ENCODE measurements at places on chromosomes 6 and 20.
A peak's percentile ranks its signal among the peaks of the same experiment; 100 is the strongest.

GRCh38 chr6:33837971-33838665 lies 34.3 kb upstream of the MLN start:
- DNase-seq, result no peak

DNA sequence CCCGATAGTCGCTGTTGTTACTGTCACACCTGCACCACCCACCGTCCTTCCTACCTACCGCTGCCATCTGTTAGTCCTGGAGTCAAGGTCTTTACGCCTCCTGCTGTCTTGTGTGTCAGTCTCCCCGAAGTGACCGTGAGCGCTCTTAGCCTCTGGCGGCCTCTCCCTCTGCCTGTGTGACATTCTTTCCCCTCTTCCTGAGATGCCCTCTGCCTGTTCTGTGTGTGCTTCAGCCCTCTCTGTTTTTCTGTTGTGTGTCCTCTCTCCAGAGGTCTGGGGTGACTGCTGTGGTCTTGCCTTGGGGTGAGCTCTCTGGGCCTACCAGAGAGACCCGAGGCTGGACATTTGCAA lies 54.9 kb downstream of the TCP11 start:
- DNase-seq, result no peak

DNA sequence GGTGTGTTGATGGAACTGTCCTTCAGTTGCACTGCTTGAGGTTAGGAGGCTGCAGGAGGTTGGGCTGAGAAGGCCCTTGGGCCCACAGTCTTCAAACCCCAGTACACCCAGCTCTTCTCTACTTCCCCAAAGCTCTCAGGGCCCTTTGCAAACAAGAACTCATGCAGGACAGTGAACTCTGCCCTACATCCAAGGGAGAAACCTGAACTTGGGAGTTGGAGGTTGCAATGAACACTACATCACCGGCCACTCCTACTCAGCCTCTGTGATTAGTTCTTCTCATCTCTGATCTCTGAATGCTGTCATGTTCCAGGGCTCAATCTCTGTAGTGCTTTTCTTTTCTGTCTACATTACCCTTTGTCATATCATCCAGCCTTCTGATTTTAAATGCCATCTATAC lies 148.5 kb upstream of the PDE7B start:
- DNase-seq, result no peak

GRCh38 chr6:10315034-10315433 lies 99.8 kb downstream of the TFAP2A start:
- no peak for DNase-seq

- DNase-seq, result no peak
Observed at GRCh38 chr6:34836451-34836850, 44.6 kb downstream of the BLTP3A start.

DNA sequence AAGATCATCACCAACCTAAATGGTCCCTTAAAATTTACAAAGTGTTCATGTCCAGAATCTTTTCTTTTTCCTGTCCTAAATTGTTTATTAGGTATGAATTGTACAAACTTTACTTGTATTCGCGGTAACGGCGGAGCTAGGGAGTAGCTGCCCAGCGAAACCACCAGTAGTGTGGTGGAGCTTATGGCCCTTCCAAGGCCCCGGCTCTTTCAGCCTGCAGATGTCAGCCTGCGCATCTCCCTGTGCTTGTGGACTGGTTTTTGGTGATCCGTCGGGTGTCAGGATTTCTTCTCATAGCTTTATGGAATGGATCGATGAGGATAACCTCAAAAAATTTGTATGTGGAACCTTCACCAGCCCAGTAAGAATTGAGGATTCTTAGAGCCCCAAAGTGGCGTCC lies 27.2 kb upstream of the ENPP1 start:
- DNase-seq, result no peak

DNA sequence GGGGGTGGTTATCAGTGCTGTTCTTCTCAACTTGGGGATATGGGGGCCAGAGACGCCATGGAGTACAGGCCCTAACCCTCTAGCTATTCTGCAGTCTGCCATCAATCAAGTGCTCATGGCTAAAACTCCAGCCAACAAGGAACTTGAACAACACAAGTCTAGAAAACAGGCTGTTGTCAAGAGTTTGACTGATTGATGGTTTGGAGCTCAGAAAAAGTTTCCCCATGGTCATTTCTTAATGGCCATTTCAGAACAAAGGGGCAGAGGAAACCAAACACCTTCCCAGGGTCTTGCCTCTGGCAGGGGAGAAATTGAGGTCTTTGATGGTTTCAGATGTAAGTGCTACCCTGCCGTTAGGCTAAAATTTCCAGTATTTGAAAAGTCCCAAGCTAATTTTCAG lies 15.1 kb downstream of the PCK1 start:
- DNase-seq, result no peak

DNA sequence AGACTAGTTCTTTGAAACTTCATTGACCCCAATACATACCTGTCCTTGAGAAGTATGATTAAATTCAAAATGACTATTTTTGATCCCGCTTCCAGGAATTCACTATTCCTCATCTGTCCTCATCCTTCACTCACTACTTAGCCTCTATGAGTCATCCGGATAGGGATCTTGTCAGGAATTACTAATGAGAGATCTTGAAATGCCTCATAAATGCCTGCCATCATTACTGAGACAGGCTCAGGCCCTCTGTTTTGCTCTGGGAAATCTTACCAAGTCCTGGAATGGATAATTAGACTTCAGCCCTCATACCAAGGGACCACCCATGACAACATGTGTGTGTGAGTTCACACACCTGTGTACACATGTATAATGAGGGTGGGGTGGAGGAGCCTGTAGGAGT lies 2.8 kb upstream of the CYP24A1 start:
- DNase-seq, result no peak

DNA sequence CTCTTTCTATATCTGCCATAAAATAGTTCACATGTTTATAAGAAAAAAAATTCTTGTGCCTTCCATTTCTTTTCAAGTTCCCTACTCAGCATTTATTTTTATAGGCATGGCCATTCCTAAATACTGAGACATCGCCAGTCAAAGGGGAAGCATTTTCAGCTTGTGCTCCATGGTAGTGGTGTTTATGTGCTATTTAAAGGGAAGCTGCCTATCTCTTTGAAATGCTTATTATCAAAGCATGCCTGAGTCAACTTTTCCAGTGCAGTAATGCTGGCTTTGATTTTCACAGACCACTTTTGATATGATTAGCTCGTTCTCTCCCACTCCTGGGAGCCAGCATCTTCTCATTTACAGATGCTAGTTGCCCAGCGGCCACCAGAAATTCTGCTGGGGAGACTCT lies 124.1 kb upstream of the RIN2 start:
- no peak for DNase-seq

DNA sequence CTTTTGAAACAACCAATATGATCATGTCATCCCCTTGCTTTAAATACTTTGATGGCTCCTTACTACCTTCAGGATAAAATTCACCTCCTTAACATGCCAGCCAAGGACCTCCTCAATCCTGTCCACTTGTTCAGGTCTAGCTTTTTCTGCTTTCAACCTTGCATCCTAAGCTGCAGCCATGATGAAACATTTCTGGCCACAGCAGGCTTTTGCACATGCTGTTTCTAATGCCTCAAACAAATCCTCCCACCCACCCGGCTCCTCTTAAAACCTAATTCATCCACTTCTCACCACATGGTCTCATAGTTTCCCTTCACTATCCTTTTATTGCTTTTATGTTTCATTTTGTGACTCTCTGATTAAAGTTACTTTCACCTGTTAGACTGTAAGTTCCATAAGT lies 124.6 kb downstream of the MYB start:
- DNase-seq, result no peak

GRCh38 chr6:24951811-24952299 lies 16.1 kb upstream of the RIPOR2 start:
- DNase-seq, result no peak

DNA sequence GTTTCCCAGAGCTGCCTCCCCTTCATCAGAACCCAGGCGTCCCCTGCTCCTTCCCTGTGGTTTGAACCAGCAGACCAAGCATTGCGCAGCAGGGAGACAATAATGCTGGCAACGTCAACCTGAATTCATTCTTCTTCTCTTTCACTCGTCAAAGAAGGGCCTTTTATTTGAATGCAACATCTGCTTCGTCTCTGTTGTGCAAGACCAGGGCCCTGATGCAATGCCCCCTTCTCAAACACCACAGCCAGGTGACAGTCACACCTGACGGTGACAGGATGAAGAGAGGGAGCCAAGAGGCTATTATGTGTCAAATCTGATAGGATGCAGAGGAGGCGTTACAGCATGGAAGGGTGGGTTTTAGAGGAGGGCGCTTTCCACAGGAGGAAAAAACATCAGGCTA lies 8.0 kb downstream of the INSM1 start:
- DNase-seq, result no peak

DNA sequence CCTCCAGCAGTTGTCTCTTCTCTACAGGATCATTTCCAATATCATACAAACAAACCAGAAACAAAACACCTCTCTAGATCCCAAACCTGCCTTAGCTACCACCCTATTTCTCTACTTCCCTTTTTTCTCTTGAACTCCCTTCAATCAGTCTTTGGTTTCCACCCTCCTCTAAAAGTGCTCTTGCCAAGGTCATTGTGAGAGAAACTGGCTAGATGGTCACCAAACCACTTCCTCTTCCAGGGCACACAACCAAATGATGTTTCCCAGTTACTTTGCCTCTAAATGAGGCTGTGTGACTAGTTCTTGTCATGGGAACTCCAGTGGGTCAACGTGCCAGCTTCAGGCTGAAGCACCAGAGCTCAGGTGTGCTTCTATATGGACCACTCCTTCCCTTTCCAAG lies 85.8 kb upstream of the ARMC2 start:
- DNase-seq, result no peak

- no peak for DNase-seq
Observed at GRCh38 chr6:130776287-130776925, 50.8 kb upstream of the SMLR1 start.

DNA sequence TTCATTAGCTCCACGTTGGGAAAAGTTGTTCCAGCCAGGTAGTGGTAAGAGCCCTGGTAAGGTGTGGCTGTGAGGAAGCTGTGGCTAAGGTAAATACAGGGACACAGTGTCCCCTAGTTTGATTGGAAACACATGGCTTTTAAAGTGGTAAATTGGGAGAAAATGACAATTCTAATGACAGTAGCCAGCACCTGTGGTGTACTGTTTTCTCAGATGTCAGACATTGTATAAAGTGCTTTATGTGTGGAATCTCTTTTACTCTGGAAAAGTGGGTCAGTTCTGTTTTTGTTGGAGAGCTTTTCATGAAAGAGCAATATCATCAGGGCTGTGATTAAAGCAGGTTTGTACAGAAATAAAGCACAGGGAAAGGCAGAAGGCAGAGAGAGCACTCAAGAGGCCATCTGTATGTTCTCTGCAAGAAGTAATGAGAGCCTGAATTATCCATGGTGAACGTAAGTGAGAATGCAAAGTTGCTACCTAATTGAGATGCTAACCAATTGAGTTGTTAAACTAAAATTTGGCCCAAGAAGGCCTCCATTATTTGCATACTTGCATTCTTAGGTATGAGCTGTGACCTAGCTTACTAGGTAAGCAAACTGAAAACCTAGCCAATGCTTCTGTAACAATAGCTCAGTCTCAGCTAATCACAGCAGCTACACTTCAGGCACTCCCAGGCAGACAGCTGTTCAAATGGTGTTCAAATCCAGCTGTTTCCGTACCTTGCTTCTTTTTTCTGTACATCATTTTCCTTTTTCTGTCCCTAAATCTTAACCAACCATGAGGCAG lies 28.2 kb downstream of the MRAP2 start:
- DNase-seq, result no peak

DNA sequence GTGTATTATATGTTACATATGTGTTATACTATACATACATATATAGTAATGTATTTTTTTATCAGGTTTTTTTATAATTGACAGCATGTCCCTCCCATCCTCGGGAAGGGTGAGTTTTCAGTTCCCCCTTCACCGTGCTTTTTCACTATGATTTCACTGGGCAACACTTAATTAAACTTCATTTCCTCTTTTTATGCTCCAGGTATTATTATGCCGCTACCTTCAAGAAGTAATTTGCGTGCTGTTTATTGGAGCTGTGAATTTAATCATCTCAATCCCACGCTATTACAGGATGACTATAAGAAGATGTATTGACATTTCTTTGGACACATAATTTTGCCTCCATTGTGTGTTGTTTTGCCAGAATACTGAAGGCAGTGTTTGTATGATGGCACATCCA lies 228.6 kb downstream of the SAMD5 start:
- DNase-seq, result no peak

GRCh38 chr20:23800865-23801264 lies 25.7 kb downstream of the CST2 start:
- DNase-seq, result no peak

- peak; percentile 3 for DNase-seq
Observed at GRCh38 chr20:1150218-1150617, 31.8 kb downstream of the PSMF1 start.

DNA sequence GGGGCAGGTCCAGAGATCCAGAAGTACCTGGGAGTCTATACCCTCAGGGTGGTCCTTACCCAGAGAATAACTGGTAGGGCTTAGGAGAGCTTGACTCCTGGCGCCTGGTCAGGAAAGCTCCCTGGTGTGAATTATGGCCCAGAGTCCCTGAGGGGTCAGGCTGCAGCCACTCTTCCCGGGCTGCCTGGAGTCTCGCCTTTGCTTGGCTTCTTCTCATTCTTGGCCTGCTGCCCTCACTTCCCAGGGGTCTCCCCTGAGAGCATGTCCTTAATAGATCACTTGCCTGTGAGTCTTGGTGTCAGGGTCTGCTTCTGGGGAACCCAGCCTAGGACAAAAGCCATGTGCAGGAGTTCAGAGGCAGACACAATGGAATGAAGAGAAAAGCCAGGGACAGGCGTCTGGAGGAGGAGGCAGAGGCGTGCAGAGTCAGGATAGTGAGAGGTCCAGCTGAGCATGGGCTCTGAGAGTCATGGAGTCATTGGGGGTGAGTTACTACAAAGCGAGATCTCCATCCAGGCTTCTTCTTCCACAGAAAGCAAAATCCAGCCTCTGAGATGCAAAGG lies 212.3 kb downstream of the TFAP2C start:
- no peak for DNase-seq

- no peak for DNase-seq
Observed at GRCh38 chr6:75431379-75431778, 62.2 kb downstream of the FILIP1 start.

DNA sequence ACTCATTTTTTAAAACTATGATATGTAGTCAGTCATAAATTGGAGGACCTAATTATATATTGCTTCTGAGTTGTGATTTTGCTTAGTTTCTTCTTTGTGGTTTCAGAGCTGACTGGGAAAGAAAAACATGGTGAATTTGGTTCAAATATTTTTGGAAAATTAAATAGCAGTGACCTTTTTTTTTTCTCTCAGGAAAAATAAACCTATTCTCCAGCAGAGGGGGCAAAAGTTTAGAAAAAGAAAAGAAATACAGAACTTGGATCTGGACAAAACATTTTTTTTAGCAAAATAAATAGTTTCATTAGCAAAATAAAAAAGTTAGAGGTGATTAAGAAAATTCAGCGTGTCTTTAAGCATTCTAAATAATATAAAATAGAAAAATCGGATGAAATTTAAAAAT lies 10.2 kb downstream of the COL10A1 start:
- no peak for DNase-seq

GRCh38 chr6:160950507-160950906 lies 41.1 kb upstream of the MAP3K4 start:
- DNase-seq, result no peak

DNA sequence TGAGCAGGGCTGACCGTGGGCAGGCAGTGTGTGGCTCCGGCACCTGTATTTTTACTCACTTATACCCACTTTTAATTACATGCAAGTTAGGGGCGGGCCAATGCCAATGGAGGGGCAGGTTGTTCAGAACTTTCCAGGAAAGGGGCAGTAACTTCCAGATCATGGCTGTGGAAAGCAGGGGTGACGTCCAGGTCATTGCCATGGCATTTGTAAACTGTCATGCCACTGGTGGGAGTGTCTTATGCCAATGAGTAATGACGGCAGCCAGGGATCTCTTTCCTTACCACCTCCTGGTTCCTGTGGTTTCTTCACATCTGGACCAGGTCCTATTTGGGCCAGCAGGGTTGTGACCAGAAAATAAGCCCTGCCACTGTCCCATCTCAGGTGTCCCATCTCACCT lies 258.7 kb downstream of the THBS2 start:
- DNase-seq, result no peak
